Left hindlimb (tissue), 1 donor: ENCODE measurements at places on chromosomes 2 and 18.

DNA sequence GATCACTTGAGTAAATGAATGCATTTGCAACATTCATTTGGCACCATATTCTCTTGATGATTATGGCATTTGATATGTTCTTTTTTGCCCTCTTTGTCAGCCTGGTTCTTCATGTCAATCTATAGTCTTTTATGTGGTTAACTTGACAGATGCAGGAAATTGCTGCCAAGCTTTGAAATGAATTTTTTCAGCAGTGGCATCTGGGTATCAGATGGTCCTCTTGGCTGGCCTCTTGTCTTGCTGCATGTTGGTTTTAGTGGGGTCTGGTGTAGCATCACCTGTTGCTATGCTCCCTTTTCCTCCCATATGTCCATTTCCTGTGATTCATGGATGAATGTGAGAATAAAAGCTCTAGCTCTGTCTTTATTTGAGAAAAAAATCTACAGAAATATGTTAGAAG lies 119.9 kb downstream of the DPP4 start:
- DNase-seq, result no peak

DNA sequence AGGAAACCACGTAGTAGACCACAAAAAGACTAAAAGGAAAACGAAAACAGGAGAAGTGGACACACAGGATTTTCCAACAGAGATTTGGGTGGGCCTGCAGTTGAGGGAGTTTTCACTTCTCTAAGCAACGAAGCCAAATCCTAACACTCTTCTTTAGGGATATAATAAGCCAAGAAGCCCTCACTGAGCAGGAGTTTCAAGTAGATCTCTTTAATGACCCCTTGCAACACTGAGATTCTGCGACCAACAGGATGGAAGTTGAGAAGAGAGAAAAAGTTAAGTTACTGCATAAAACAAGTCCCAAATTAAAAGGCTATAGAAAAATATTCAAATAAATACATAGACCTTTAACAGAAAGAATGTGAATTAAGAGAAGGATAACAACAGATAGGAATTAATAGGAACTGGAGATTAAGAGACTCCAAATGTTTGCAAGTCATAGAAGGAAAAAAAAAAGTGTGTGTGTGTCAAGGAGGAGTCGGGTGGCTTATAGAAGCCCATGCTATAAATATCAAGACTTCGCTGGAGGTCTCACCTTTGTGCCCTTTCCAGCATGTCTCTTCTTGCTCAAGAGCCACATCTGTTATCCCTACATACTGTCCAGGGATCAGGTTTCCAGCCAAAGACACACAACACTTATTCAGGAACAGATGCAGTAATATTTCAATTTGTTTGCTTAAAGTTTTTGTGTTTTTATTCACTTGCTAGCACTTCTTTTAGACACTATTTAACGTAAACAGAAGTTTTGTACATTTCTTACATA lies 69.4 kb upstream of the ARHGAP28 start:
- peak; percentile 47 for DNase-seq

DNA sequence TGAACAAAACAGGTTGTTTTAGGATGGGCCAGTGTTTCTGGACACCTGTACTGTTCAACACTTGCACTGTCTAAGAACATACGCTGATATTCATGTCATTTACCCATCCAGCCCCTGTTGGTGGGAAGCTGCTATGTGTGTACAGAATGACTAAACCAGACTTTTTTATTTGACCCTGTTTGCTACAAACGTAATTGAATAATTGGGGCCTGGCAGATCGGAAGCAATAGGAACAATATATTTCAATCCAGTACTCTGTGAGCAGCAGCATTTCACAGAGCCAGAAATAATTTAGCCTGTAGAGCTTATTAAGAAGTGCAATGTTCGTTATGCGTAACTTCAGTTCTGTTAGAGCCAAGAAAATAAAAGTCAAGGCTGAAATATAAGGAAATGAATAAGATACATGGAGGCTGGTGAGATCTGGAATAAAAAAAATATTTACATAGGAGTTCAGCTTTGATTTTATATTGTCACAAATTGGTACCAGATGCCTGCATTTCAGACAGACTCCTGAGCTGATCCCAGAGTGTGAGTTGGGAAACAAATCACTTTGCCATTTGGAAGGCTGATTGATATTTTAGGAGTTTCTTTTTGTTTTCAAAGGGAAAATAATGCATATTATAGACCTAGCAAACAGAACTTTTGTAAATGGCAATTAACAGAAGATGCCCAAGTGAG lies 19.7 kb downstream of the CABLES1 start:
- DNase-seq, result peak; percentile 19

DNA sequence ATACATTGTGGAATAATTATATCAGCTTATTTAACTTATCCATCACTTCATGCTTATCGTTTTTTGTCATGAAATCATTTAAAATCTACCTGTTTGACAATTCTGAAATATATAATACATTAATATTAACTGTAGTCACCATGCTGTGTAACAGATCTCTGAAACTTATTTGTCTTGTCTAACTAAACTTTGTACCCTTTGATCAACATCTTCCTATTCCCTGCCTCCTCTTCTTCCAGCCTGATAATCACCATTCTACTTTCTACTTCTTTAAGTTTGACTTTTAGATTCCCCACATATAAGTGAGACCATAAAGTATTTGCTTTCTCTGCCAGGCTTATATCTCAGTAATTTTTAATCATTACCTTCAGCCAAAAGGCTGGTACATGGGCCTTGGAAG lies 134.2 kb upstream of the LINC00305 start:
- DNase-seq, result no peak

DNA sequence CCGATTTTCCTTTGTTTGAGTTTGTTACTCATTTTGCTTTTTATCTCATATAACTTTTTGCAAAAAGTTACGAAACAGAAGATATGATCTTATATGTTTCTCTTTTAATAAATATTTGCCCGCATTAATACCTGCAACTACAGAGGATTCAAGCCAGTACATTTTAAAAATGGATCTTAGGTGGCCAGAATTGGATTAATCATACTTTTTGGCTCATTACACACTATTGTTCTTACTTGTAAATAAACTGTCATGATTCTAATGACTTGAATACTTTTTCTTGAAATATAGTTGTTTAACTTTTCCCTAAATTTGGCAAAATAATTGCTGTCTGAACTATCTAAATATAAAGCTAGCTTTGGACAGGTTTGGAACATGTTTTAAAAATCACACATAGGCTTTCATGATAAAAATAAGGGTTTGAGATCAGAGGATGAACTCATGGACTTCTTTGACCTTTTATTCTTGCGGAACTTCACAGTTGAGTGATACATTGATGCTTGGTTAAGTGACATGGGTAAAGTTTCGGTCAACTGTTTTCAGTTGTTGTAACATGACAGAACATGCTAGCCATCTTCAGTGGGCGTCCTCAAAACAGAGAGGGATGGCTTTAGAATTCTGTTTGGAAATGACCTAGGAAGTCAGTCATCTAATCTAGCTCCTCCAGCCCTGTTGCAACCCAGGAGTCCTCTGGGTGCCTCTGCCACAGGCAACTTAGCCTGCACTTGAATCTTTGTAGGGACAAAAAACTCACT lies 44.5 kb downstream of the LTBP1 start:
- no peak for DNase-seq

DNA sequence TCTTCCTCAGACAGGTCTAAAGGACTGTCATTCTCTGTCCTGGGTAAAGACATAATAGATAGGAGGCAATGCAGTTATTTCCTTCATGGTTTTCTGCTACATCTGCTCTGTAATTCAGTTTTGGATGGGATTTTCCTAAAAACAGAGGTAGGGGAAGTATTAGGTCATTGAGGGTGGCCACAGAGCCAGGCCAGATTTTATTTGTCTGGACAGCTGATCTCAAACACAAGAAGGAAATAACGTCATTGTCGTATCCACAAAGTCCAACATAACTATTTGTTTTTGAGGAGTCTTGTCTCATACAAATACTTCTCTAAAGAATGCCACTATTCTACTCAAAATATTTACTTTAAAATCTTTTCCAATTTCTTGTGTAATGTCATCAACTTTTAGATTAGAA lies 154.8 kb upstream of the MAP2 start:
- no peak for DNase-seq

DNA sequence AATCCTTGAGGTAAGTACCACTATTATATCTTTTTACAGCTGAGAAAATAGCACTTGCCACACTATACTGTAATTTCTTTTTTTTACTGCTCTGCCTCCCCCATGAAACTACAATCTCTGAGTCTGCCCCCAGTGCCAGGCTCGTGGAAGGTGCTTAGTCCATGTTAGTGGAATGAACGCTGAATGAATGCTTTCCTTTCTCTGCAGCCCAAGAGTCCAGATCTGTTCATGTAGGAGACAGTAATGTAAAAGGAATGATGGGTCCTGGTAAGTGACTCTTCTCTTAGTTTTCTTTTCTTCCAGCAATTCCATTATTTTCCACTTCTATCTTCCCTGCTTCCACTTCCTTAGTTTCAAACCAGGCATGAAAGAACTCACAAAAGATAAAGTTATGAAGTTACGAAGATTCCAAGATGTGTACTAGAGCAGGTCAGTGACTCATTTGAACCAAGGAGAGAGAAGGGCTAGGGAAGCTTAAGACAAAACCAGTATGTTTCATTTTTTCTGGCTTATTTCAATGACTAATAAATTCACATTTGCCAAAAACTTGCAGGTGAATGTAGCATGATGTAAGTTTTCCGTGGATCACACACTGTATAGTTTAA lies 46.0 kb downstream of the ARHGEF33 start:
- DNase-seq, result no peak

- DNase-seq, result no peak
Measured at GRCh38 chr2:18477293-18477692, 83.2 kb downstream of the RDH14 start.

DNA sequence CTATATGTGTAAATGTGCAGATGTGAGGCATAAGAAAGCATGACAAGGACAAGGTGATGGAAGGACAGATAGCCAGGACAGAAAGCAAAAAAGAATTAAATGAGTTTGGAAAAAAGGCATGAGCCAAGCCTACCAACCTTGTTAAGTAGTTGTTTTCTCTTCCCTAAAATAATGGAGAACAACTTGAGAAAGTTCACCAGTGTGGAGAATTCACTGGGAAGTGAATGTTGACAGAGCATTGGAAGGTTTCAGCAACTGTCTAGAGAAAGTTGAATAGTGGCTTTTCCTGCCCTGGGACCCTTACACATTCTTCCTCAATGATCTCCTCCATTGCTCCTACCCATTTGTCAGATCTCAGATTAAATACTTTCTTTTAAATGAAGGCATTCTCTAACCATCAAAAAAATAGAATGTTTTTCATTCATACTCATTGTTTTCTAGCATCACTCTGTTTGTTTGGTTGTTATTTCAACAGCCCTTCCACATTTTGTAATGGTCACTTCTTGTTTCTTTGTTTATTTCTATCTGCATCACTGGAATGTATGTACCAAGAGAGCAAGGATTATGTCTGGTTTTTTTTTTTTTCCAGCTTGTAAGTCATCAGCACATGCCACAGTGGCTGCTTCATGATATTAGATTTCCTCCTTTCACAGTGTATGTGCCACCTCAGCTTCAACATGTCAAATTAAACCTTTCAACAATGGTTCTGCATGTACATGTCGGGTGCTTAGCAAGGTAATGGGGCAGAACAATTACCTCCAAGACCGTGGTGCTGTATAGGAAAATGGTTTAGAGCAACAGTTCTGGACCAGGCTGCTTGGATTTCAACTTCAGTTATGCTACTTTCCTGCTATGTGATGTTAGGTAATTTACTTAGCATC lies 586.0 kb upstream of the VRK2 start:
- no peak for DNase-seq

GRCh38 chr2:63537306-63537705 lies 51.0 kb downstream of the WDPCP start:
- DNase-seq, result no peak

GRCh38 chr2:128505575-128506526 lies 187.2 kb upstream of the HS6ST1 start:
- DNase-seq, result no peak

DNA sequence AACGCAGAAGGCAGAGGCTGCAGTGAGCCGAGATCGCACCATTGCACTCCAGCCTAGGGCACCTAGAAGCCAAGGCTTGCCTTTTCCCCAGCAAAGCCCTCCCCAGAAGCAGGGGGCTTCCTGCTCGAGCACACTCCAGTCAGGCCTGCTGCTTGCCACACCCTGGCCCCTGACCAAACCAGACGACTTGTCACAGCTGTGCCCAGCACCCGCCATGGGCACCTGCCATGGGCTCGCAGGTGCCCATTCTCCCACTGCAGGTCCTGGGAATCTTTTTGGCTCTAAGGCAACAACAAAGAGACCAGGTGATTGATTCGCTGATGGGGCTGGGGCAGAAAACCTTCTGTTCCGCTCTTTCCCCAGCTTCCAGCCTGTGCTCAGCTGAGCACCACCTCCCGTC lies 4.9 kb downstream of the KCNK3 start:
- DNase-seq, result no peak

GRCh38 chr2:118847762-118848172 lies 319 bp upstream of the EN1 start:
- peak; percentile 88 for DNase-seq

DNA sequence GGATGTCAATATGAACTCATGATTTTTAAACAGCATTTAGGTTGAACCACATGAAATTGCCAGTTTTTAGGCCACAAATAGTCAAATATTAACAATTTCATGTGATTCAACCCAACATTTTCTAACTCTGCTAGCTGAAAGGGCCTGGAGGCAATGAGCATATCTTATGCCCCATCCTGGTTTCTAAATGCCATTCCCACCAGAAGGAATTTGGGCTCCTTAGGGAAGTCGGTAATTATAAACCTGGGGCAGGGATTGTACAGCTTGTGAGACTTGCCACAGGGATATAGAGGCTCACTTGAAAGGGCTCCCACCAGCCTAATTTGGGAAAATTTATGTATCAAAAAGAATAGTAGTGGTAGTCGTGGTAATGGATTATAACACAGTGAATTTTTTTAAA lies 178.4 kb upstream of the ALPP start:
- DNase-seq, result no peak

- DNase-seq, result no peak
Measured at GRCh38 chr2:217934321-217935131, 68.3 kb downstream of the TNS1 start.

DNA sequence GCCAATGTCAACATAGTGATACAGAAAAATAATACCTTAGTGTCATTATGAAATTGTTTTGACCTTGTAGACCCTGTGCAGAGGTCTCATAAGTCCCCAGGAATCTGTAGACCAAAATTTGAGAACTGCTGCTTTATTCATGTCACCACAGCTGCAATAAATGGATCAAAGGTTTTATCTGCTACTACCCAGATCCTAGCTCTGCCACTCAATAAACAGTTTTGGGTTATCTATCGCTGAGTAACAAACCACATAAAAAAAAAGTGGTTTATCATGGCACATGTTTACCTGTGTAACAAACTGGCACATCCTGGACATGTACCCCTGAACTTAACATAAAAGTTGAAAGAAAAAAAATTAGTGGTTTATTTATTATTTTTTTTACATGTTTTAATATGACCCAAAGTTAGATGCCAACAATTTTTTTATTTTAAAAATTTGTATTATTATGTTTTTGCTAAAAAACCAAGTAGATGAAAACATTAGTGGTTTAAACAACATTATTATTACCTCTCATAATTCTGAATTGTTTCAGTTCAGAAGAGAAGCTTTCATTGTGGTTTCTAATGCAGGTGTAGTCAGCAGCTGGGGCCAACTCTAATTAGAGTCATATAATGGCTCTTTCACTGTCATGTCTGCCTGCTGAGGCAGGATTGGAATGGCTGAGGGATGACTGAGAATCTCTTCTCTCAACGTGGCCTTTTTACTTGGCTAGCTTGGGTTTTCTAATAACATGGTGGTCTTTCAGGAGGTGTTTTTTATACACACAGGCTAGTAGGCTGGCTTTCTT lies 103.3 kb upstream of the SLC38A11 start:
- DNase-seq, result no peak
